ENCODE measurements at places on chromosomes 16 and 17.
A peak's percentile ranks its signal among the peaks of the same experiment; 100 is the strongest.

GRCh38 chr16:80671281-80671849 is 130.6 kb downstream of the DYNLRB2 start:
- DNase-seq: no peak

- peak; percentile 91 for DNase-seq
Measured at GRCh38 chr16:79839466-79840341, 239.2 kb upstream of the MAF start.

- no peak for DNase-seq
Measured at GRCh38 chr16:11160676-11161115, 95.3 kb downstream of the SOCS1 start.

DNA sequence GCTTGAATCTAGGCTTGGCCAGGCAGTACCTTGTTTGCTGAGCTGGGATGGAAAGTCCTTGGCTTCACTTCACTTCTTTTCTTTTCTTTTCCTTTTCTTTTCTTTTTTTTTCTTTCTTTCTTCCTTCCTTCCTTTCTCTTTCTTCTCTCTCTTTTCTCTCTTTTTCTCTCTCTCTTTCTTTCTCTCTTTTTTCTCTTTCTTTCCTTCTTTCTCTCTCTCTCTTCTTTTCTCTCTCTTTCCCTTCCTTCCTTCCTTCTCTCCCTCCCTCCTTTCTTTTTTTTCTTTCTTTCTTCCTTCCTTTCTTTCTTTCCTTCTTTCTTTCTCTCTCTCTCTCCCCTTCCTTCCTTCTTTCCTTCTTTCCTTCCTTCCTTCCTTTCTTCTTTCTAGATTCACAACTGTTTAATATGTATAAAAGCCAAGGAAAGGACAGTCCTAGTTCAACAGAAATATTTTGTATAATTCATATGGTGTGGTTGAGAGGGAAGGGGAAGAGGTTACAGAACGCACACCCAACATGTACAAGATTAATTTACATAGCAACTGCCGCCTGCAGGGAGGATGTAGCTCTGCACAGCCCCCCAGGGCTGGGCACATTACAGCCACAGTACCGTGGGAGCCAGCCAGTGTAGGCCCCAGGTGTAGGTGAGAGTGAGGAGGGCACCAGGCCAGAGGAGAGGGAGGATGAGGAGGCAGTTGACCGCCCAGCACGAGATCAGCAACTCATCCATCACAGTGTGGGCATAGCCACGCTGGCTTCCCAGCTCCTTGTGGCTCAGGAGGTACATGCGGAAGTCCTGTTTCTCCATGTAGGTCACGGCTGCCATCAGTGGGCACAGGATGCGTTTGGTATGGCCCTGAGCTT is 9.7 kb upstream of the ITGB3 start:
- DNase-seq: no peak

DNA sequence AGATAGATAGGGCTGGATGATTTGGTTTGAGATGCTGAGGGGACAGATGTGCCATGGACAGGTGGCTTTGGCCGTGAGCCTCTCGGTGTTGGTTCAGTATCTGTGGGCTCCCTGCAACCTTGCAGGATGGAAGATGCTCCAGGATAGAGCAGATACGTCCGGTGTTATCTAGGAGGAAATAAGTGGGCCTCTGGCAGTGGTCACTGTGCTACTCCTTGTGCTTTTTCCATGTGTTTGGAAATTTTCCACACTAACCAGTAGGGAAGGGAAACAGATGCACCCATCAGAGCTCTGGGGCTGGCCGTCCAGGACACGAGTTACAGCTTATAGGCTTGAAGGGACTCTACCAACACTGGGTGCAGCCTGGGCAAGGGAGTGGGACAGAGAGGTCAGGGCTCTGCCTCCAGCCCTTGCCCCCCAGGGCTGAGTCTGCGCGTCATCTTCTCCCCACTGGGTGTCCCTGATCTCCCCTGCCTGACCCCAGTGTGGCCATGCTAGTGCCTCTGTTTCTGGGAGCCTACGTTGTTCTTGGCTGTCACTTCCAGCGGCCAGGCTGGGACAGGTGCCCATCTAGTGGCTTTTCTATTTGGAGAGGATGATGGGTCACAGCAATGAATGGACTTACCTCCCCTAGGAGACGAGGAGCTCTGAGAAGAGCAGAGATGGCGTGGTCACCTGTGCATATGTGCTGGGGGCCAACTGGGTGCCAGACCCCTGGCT is 166.9 kb downstream of the SEC14L1 start:
- no peak for DNase-seq

DNA sequence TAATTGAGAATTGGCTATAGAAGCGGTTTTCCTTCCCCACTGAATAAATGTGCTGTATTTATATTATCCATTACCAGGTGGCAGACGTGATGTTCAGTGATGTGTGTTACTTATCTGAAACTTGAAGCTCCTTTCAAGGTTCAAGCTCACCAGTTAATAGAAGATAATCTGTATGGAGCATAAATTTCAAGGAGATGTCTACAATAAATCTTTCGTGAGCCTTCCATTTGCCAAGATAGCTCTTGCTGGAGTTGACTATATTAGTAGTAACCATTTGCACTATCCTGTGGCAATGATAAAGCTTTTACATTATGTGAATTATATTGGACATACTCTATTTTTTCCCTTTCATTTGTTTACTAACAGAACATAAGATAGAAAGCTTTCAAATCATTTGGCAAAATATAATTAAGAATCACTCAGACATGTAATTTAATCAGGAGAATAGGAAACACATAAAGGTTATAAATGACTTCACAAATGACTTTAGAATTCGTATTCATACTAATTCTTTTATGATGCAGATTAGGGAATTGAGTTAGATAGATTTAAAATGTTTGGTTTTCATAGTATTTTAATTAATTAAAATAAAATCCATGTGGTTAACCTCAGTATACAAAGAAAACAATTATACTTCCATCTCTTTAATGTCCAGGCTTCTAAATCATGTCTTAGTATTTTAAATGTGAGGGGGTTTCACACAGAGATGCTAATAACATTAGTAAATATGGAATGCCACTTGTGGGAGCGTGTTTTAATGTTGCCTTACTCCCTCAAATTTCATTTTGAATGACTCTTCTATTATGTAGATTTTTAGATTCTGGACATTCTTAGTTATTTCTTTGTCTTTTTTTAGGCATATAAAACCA is 664.4 kb upstream of the CDH8 start:
- no peak for DNase-seq

GRCh38 chr17:34487626-34488025 is 91.8 kb upstream of the TMEM132E start:
- DNase-seq: no peak
